ENCODE measurements at places on chromosomes 3 and 15.

- no peak for DNase-seq
Observed at GRCh38 chr3:105480768-105481167, 114.1 kb downstream of the ALCAM start.

DNA sequence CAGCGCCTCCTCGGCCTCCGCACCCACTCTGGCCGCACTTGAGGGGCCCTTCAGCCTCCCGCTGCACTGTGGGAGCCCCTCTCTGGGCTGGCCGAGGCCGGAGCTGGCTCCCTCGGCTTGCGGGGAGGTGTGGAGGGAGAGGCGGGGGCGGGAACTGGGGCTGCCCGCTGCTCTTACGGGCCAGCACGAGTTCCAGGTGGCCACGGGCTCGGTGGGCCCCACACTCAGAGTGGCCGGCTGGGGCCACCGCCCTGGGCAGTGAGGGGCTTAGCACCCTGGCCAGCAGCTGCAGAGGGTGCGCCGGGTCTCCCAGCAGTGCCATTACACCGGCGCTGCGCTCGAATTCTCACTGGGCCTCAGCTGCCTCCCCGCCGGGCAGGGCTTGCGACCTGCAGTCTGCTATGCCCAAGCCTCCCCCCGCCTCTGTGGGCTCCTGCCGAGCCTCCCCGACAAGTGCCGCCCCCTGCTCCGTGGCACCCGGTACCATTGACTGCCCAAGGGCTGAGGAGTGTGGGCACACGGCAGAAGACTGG lies 167.1 kb upstream of the PLSCR5 start:
- DNase-seq = no peak

GRCh38 chr3:43180027-43180426 lies 74.1 kb upstream of the POMGNT2 start:
- peak; percentile 47 for DNase-seq

- no peak for DNase-seq
Observed at GRCh38 chr15:53331328-53332190, 427.9 kb downstream of the WDR72 start.

GRCh38 chr3:155019575-155019974 lies 60.5 kb upstream of the MME start:
- DNase-seq = no peak

- DNase-seq = no peak
Observed at GRCh38 chr3:150451329-150452048, 43.4 kb downstream of the TSC22D2 start.
